Dermis microvascular lymphatic vessel endothelial cell (primary cell): ENCODE measurements at places on chromosomes 12 and 14. TPM values are rescaled to one million over a fixed set of nuclear protein-coding genes. Genes with fewer than 3 reads are reported as not detected.

STAC3 gene
- 0.13 TPM in 2 replicates for total RNA-seq

FBXO33 gene
- 15.0 and 18.1 TPM in 2 replicates for total RNA-seq

AGAP2 gene
- total RNA-seq, result 0.26 and 0.51 TPM in 2 replicates

CLEC7A gene
- total RNA-seq, result 0.25 and 0.26 TPM in 2 replicates

CMTM5 gene
- not detected in 2 replicates for total RNA-seq

ABHD12B gene
- not detected in 2 replicates for total RNA-seq

SLC7A7 gene
- 1.9 and 7.8 TPM in 2 replicates for total RNA-seq

CD69 gene
- 0.39 and 1.3 TPM in 2 replicates for total RNA-seq

FMNL3 gene
- 70.0 and 71.4 TPM in 2 replicates for total RNA-seq
